ENCODE measurements at places on chromosomes 3 and 15.

- DNase-seq: no peak
These were observed 39.6 kb downstream of the COL8A1 start for GRCh38 chr3:99678023-99678422.

DNA sequence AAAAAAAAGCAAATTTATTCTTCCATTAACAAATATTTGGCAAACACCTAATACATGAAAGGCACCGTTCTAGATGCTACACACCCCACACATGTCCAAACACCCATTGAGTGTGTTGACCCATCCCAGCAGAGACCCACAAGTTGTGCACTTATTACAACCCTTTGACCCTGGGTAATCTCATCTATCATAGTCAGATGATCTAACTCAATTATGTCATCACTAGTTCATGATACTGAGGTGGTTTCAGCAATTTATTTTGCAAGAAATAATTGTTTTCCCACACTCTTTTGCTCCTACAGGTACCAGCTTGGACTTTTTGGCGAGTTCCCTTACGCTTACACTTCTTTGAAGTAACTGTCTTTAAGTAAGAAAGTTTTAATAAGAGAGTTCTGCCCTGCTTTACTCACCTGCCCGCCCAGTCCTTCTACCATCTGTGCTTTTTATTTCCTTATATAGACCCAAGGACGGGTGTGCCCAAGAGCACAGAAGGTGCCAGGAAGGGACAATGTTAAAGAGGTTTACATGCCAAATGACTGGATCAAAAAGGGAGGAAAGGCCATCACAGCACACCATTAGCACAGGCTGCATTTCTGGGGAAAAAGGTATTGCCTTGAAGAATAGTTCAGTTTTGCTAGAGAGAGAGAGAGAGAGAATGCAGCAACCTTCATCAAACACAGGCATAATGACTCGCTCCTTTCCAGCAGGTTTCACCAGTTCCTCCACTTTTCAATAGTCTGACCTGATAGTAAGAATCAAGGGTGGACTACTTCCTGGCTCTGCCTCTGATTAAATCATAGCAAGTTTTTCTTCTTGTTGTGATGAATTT lies 54.5 kb upstream of the ATP11B start:
- no peak for DNase-seq

DNA sequence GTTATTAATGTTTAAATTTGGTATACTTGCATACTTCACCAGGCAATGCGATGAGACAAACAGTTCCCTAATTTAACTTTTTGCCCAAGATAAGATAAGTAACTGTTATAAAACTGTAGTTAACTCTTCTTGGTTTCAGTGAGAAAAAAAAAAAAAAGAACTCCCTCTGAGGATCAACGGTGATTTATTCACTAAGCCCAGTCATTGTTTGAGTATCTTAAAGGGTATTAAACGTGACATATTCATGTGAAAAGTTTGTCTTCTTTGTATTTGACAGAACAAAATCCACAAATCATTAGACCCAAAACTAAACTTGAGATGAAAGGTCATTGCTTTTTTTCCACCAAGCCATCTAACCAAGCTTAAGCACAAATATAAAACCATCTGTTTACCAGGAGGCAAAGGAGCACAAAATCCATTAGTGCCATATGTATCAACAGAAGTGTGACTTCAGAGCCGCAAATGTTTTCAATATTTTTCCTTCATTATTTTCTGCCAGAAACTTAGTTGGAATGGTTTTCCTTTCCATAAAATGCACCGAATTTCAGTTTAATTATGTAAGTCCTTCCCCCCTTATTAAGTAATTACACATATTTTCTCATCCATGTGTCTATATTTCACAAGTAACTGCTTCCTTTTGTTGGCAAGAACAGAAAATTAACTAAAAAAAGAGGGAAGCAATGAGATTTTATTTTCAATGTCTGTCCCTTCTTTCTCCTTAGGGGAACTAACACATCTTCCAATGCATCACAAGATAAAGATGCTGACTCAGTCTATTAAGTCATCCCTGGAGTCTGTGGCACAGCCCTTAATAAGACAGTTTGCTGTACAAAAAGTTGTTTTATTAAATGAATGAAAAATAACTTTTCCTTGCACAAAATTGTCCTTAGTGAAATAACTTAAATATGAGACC lies 92.2 kb upstream of the RAP2B start:
- DNase-seq: no peak

DNA sequence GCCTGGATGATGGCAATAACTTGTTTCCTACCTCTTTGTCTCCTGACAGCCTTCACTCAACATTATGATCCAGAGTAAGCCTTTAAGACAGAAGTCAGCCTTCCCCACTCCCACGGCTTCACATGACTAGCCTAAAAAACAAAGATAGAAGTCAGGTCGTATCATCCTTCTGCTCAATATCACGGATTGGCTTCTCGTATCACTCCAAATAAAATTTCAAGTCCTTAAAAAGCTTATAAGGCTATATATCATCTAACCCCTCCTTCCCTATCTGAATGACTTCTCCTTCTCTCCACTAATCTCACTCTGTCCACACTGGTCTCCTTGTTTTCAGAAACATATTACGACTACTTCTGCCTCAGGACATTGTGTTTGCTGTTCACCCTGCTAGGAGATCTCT lies 47.7 kb upstream of the AP4E1 start:
- no peak for DNase-seq

GRCh38 chr3:66017084-66017483 lies 21.6 kb downstream of the MAGI1 start:
- no peak for DNase-seq

GRCh38 chr3:23553353-23553752 lies 252.4 kb upstream of the UBE2E1 start:
- peak; percentile 25 for DNase-seq

DNA sequence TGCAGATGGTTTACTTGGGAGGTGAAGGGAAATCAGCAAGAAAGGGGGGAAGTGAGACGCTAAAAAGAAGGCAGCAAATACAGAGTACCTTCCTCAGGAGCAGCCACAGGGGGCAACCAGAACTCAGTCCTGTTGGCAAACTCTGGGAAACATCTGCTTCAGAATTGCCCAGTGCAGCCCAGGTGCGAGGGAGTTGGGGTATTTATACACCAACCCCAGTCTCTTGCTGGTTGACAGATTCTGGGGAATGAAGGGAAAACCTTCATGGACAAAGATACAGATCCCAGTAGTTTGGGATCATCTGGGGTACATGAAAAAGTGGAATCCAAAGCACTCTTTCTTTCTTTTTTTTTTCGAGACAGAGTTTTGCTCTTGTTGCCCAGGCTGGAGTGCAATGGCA lies 25.3 kb upstream of the PGPEP1L start:
- DNase-seq: no peak

- DNase-seq: no peak
These were observed 37.2 kb upstream of the BDH1 start for GRCh38 chr3:197593046-197593380.
